Spinal cord (tissue), 10 donors: ENCODE measurements at places on chromosomes 11 and 22. TPM values are rescaled to one million over a fixed set of nuclear protein-coding genes. Genes with fewer than 3 reads are reported as not detected.

Gene ZNRF3
- 12.3 TPM for polyA plus RNA-seq

Gene ENTHD1
- not detected for polyA plus RNA-seq

Gene CEND1
- polyA plus RNA-seq: 176 TPM

Gene APOA1
- 2.6 TPM for polyA plus RNA-seq

Gene TBX1
- 0.35 TPM for polyA plus RNA-seq

Gene CCDC88B
- 8.4 TPM for polyA plus RNA-seq

Gene PARVA
- polyA plus RNA-seq: 34.5 TPM

Gene VPS37C
- 14.1 TPM for polyA plus RNA-seq
